Renal cortex interstitium (tissue), 15 donors: ENCODE measurements at places on chromosomes 13 and 19. TPM values are rescaled to one million over a fixed set of nuclear protein-coding genes. Genes with fewer than 3 reads are reported as not detected.

Gene PCDH9
- polyA plus RNA-seq: 14.7 TPM

DNA sequence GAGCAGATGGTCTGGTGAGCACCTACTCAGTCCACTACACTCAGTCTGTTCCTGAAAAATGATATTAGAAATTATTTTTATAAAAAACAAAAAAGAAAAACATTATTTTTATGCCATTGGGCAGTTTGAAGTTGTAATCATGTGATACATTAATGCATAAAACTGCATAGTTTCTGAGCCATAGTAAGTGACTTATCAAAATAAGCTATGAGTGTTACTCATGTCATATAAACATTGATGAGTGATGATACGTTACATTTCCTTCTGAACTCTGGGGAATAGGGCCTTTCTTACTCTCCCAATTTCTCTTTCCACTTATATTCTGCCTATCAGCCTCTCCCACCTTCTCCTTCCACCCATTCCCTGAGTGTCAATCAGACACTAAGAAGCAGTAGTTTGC, 8.9 kb downstream of the ZNF805 start:
- DNase-seq: no peak

Gene RGS9BP
- 0.29 TPM for polyA plus RNA-seq

- DNase-seq: no peak
Measured at GRCh38 chr19:39425744-39426143, 10.0 kb downstream of the RPS16 start.

DNA sequence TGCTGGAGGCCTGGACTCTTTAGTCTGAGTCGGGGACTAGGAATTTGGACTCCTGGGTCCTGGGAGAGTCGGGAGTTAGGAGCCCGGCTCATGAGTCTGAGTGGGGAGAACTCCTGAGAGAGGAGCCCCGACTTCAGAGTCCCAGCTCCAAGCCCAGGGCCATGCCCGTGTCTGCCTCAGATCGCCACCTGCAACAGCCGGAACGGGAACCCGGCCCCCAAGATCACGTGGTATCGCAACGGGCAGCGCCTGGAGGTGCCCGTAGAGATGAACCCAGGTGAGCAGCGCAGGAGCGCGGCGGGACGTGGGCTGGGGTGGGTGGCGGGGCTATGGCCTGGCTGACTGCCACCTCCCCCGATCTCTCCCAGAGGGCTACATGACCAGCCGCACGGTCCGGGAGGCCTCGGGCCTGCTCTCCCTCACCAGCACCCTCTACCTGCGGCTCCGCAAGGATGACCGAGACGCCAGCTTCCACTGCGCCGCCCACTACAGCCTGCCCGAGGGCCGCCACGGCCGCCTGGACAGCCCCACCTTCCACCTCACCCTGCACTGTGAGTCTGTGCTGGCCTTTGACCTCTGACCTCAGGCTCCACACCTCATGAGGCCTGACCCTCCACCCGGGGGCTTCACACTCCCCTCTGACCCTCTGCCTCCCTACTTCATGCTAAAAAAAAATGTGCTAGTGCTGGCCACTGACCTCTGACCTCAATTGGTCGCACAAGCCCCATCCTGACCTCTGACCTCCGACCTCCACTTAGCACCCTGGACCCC, 4.4 kb downstream of the BCAM start:
- no peak for DNase-seq

GRCh38 chr19:56725829-56726424, 54.4 kb upstream of the ZNF835 start:
- no peak for DNase-seq
